ENCODE measurements at places on chromosomes 13 and 19.
A peak's percentile ranks its signal among the peaks of the same experiment; 100 is the strongest.

GRCh38 chr13:112648101-112648500, 41.7 kb upstream of the ATP11A start:
- DNase-seq: no peak

DNA sequence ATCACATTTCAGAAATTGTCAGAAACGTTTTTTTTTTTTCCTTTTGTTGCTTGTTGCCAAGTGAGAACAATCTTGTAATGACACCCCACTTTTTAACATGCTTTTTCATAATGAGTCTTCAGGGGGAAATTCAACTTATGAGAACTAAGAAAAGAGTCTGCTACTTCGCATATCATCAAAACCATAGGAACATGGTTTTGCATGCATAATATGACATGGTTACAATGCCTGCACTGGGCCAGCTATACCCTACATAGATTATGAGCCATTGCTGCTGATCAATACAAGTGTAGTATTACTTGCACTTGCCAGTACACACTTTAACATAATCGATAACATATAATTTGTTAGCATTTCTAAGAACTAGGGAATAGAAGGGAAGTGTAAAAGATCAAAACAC, 191.0 kb upstream of the NBEA start:
- DNase-seq: no peak

DNA sequence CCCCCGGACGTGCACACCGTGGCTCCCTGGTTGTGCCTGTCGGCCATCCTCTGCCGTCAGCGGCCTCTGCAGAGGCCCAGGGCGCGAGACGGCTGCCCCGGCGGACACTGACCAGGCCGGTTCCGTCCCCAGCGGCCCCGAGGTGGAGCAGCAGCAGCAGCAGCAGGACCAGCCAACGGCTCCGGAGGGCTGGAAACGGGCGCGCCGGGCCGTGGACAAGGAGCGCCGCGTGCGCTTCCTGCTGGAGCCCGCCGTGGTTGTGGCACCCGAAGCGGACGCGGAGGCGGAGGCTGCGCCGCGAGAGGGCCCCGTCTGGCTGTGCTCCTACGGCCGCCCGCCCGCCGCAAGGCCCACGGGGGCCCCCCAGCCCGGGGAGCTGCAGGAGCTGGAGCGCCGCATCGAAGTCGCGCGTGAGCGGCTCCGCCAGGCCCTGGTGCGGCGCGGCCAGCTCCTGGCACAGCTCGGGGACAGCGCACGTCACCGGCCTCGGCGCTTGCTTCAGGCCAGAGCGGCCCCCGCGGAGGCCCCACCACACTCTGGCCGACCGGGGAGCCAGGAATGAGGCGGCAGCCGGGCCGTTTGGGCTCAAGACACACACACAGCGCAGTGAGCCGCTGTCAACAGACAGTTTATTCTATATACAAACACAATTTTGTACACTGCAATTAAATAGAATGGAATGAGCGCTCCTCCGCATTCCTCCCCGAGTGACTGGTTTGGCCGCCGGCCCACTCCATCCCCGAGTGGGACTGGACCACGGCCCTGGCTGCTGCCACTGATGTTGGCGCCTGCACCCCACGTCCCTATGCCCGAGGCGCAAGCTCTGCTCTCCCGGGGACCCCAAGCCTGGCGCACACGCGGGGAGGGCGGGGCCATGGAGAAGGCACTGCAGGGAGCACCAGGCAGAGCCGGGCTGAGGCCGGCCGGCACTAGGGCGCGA, 9.1 kb downstream of the GRIN3B start:
- no peak for DNase-seq

DNA sequence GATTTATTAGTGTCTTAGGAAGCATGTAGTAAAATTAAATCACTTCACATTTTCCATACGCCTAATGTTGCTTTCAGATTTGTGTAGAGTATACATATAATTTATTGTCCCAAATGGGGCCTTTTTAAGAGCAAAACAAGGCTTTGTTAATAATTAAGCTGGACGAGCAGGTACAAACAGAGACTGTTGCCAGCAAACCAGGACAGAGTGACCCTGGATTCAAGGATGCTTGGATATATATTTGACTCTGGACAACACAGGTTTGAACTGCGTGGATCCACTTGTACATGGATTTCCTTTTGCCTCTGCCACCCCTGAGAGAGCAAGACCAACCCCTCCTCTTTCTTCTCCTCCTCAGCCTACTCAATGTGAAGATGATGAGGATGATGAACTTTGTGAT, 454.9 kb downstream of the PCDH9 start:
- DNase-seq: no peak

GRCh38 chr19:50327461-50328223, 1.5 kb downstream of the KCNC3 start:
- no peak for DNase-seq

- DNase-seq: peak; percentile 12
These were observed 25.0 kb downstream of the ERCC5 start for GRCh38 chr13:102870677-102871415.

- DNase-seq: no peak
These were observed 4.2 kb upstream of the B3GLCT start for GRCh38 chr13:31195616-31196015.

DNA sequence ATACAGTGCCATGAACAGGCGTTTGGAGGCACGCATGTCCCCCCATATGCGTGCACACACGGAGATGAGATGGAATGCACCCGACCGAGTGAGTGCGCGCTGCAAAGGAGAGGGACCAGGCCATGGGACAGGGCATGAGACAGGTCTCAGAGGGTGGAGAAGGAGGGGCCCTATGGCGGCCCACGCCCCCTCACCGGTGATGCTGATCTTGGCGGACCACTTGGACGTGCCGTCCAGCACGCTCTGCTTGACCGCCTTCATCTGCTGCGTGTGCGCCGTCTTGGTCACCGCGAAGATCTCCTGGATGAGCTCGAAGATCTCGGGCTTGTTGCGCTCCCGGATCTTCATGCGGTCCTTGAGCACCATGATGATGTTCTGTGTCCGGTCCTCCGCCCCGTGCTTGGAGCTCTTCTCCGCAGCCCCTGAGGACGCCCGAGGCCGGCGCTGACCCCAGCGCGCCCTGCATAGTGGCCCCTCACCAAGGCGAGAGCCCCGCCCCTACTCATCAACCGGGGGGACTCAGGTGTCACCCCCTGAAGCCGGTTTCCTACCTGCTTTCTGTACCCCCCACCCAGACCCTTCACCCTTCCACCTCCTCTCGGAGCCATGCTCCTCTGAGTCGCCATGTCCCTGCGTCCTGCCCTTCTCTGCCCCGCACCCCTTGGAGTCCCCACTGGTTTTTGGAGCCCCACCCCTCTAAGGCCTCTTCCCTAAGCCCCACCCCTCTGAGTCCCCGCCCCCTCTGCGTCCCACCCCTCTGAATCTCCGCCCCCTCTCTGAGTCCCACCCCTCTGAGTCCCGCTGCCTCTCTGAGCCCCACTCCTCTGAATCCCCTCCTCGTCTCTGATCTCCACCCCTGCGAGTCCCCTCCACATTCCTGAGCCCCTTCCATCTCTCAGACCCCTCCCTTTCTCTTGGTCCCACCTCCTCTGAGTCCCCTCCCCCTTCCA, 40.8 kb downstream of the UNC13A start:
- DNase-seq: no peak

DNA sequence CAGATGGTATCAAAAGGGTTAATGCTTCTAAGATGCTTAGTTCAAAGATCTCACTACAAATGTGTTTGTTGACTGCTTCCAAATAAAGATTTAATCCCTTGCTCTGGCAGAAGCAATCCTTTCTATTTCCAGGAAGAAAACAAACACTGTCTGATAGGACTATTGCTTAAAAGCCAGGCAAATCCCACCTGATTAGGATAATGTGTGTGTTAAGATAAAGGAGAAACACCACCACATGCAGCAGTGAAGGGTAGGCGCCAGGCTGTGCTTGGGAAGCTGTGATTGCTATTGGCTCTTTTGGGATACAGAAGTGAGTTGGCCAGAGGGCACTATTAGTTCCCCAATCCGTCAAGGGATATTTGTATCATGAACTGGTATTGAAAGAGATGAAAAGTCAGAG, 62.8 kb upstream of the LRCH1 start:
- DNase-seq: no peak

GRCh38 chr13:94138831-94139230, 340.7 kb downstream of the DCT start:
- DNase-seq: no peak

DNA sequence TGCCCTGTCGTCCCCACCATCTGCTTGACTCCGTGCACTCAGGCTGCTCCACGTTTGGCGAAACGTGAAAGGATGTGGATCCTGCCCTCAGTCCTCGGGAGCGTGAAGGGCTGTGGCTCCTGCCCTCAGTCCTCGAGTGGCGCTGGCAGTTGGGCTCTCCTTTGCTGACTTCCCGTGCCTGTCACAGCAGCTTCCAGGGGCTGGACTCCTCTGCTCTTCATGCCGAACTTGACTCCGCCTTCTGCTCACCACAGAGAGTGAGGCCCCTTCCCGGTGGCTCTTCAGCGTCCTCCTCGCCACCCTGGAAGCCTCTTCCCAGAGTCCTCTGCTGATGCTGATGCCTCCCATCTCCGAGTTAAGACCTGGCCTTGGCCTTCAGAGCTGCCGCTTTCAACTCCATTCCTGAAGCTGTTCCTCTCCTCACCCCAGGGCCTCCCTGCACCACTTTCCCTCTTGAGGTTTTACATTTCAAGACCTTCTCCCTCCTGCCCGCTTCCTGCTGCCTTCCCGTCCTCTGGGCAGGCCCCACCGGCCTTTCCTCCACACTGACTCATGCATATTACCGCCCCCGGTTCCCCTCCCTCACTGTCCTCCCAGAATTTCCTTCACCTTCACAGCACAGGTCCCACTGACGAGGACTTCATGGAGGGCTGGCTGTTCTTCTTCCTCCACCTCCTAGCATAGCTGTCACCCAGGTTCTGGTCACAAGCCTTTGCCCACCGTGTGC, 111.7 kb downstream of the SHISA2 start:
- no peak for DNase-seq

DNA sequence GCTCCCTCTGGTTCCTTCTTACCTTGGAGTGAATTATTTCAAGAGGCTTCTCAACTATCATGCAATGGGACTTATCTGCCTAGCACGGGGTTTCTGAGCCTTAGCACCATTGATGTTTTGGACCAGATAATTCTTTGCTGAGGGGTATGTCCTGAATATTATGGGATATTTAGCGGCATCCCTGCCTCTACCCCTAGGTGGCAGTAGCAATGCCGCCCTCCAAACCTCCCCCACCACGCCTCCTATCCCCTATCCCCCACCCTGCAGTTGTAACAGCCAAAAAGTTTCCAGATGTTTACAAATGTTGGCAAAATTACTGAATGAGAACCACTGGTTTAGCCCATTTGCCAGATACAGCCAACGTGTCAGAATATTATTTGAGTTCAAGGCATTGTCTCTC, 125.5 kb downstream of the POSTN start:
- DNase-seq: no peak

DNA sequence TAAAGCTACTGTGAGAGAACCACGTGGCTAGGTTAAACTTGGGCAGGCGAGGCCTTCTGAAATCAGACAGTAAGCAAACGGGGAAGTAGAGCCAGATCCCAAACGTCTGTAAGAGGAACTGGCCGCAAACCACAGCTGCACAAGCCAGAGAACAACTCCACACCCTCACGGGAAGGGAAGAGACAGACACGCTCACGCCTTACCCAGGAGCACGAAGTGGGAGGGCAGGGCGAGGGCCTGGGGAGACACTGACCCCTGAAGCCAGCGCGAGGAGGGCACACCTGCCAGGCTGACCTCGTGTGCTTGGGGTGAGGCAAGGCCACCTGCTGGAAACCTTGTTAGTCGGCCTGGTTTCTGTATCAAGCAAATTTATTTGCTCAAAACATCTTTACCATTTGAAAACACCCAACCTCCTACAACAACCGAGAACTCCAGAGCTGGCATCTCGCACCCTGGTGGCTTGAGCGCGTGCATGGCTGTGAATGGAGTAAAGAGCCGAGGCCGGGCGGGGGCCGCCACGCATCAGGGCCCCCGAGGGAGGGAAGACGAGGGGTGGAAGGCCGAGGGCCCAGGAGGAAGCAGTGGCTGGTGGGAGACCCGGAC, 7.3 kb downstream of the POLR2E start:
- DNase-seq: no peak

GRCh38 chr13:79492313-79492798, 11.4 kb downstream of the NDFIP2 start:
- DNase-seq: no peak

GRCh38 chr19:7944177-7944761, 803 bp upstream of the TIMM44 start:
- DNase-seq: peak; percentile 57

DNA sequence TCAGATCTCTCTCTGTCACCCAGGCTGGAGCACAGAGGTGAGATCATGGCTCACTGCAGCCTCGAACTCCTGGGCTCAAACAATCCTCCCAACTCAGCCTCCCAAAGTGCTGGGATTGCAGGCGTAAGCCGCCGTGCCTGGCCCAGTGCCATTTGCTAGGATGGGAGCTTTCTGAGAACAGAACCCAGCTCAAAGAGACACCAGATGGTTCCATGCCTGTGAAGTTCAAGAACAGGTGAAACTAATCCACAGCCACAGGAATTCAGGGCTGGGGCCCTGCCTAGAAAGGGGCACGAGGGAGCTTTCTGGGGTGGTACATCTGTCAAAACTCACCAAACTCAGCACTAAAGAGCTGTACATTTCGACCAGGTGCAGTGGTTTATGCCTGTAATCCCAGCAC, 4.2 kb downstream of the SLC7A9 start:
- DNase-seq: no peak

- no peak for DNase-seq
These were observed 412.8 kb downstream of the SLITRK6 start for GRCh38 chr13:85386424-85386823.

DNA sequence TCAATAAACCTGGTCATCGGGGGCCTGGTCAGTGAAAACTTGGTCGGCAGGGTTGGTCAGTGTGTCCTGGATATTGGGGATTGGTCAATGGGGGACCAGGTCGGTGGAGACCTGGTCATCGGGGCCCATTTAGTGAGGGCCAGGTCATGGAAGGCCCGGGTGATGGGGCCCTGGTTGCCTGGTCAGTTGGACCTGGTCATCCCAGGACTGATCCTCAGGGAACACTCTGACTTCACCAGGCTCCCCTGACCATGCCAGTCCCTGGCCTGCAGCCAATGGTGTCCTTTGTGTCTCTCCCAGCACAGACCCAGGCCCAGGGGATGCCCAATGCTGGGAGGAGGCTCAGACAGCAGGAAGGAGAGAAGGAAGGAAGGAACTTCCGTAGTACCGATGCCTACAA, 42.1 kb upstream of the TPM4 start:
- DNase-seq: no peak

- no peak for DNase-seq
These were observed at the start of gene CEACAM1 for GRCh38 chr19:42528354-42529247. CEACAM1 (minus strand) TSS chr19:42528481; CDS start chr19:42528374, 107 bp downstream.

GRCh38 chr13:69793783-69794453, 313.7 kb upstream of the ATXN8OS start:
- no peak for DNase-seq

DNA sequence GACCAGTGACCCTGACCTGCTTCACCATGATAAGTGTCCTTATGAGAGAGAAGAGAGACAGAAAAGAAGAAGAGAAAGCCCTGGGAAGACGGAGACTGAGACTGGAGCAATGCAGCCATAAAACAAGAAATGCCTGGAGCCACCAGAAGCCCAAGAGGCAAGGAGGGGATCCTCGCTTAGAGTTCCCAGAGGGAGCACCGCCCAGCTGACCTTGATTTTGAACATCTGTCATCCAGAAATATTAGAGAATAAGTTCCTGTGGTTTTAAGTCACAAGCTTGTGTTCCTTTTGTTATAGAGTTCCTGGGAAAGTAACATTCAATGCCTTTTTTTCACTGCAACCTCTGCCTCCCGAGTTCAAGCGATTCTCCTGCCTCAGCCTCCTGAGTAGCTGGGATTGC, 20.2 kb downstream of the CERS1 start:
- DNase-seq: no peak
